Caco-2 (cell line): ENCODE measurements at places on chromosomes 4 and X.
A peak's percentile ranks its signal among the peaks of the same experiment; 100 is the strongest.

DNA sequence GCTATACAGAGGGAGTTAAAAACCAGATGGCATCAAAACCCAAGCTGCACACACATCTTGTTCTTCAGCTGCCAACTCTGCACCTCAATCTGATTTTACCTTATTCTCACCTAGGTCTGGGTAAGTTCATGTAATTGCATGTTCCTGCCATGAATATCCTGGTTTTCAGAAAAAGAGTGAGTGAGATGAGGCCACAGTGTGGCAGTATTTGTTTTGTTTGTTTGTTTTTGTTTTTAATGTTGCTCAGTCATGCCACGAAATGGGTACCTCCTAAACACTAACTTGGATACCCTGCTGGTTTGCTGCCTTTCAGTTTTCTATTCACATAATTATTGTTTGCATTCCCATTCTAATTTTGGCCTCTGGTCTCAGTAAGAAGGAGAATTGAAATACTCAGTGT, 22.5 kb downstream of the TMEM164 start:
- DNase-seq, result no peak

- DNase-seq, result no peak
Measured at GRCh38 chr4:136935305-136935704, 597.0 kb downstream of the PCDH18 start.

DNA sequence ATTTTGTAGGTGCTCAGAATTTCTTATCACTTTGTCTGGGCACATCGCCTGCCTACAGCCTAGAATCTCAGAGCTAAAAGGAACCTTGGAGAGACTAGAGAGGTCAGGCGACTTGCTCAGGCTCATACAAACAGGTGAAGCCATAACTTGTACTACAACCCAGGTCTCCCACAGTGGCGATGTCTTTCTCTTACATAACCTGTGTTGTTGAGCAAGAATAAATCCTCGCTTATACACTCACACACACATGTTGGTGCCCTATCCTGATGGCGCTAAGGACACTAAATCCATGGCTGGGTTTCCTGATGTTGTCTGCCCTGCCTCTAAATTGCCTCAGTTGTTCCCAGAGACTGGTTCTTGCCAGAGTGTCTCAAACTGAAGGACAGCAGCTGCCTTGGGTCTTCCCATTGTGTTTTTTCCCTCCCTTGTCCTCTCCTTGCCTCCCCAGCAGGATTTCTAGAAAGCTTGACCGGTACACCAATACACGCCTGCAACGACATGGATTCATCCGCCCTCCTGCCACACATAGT, 1.6 kb downstream of the TSC22D3 start:
- no peak for DNase-seq

DNA sequence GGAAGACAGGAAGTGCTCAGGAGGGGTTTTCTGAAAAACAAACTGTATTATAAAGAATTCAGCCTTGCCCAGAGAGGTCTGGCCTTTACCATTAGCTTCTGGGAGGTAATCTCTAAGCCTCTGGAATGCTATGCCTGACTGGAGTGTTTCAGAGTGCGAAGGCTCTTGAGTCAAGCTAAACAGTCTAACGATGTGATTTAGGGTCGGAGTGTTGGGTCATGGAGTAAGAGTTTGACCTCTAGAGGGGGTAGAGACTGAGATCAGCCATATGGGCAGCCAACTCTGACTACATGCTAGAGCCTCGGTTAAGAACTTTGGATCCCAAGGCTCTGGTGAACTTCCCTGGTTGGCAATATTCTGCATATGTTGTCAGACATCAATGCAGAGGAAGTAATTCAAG, 15.0 kb downstream of the BOD1L1 start:
- no peak for DNase-seq

DNA sequence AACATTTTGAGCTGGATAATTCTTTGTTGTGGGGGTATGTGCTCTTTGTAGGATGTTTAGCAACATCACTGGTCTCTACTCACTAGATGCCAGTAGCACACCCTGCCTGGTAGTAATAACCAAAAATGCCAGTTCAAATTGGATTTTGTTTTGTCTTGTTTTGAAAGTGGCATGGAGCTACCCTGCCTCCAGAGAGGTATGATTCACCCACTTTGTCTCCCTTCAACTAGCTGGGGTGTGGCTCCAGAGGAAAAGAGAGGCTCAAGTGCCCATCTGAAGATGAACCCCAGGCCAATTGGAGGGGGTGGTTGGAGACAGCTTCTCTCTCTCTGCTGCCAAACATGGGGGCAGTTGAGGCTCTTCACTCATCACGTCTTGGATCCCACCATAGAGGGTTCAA, 34.5 kb downstream of the NIPAL1 start:
- no peak for DNase-seq

DNA sequence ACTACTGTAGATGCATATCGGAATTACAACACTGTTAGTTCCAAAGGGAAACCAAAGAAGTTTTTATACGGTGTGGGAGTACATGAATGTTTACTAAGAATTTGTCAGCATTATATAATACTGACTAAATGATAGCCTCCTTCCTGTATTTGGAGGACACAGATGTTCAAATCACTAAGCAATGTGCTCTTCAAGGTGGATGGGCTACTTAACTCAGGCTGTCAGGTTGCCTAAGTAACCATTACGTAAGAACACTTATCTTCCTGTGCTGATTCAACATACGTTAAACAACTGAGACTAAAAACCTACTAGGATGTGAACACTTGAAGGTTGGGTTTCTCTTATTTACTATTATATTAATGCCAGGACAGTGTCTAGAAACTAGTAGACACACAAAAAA, 81.9 kb upstream of the HPGD start:
- DNase-seq, result peak; percentile 14

DNA sequence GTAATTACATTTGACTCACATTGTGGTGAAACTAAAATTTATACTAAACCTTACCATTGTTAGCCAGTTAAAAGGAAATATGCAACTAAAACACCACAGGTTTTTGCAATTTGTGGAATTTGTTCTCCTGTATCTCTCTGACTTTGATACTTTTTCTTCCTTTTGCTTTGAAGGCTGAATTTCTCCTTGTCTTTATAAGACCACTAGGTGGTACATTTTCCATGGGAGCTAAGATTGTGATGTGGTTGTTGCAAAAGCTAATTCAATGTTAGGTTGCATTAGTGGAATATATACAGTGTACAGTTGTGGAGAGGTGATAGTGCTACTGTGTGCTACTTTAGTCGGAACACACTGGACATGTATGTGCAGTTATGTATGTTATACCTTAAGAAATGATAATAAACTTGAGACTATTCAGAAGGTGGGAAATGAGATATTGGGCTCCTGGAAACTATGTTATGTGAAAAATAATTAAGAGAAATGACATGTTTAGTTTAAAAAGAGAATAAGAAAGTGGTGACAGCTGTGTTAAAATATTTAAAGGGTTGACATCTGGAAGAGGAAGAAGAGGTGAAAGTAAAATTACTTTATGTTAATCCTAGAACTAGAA, 70.3 kb downstream of the ARL9 start:
- no peak for DNase-seq

DNA sequence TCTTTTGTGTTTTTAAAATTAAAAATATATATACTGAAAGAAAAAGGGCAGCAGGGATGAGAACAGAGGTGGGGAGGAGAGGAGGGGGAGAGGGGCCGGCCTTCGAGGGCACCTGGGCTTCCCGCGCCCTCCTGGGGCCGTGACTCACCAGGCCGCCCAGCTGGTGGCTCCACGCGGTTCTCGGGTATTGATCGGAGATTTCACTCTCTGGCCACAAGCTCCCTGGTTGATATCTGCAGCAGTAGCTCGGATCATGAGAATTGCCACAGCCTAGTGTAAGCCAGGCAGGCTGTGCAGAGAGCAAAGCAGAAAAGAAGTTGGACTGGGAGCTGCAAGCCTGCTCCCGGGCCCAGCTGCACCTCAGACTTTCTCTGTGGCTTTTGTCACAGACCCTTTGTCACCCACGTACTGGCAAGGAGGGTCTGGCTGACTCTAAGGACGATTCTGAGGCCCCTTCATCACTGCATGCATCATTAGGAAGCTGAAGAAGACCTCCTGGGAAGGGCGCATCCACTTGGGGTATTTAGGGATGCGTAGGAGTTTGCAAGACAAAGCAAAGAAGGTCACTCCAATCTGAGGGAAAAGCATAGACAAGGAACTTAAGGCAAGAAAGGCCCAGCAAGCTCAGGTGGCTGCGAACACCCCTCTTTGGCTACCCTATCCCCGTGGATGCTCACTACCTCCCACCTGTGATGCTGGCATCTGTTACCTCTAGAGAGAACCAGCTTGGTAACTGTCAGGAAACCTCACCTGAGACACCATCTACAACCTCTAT, 71.7 kb downstream of the CPZ start:
- no peak for DNase-seq

DNA sequence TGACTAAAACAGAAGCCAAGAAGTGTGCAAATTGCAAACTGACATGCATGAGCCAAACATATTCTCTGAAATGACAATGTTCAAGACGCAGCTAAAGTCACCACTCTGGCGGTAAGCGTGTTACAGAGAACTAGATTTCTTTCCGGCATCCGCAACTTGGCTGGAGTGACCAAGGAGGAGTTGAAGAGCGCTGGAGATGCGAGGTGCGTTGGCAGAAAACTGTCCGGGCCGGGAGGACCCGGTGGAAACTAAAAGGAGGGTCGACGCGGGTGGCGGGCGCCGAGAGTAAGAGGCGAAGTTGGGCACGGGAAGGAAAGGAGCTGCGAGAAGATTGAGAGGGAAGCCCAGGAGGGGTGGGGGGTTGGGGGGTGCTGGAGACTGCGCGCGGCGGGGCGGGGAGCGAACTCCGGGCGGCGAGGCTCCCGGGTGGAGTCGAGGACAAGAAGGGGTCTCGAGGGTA, 807 bp downstream of the SEL1L3 start:
- peak; percentile 20 for DNase-seq

- DNase-seq, result no peak
Measured at GRCh38 chr4:7850489-7850888, 89.2 kb downstream of the AFAP1 start.

DNA sequence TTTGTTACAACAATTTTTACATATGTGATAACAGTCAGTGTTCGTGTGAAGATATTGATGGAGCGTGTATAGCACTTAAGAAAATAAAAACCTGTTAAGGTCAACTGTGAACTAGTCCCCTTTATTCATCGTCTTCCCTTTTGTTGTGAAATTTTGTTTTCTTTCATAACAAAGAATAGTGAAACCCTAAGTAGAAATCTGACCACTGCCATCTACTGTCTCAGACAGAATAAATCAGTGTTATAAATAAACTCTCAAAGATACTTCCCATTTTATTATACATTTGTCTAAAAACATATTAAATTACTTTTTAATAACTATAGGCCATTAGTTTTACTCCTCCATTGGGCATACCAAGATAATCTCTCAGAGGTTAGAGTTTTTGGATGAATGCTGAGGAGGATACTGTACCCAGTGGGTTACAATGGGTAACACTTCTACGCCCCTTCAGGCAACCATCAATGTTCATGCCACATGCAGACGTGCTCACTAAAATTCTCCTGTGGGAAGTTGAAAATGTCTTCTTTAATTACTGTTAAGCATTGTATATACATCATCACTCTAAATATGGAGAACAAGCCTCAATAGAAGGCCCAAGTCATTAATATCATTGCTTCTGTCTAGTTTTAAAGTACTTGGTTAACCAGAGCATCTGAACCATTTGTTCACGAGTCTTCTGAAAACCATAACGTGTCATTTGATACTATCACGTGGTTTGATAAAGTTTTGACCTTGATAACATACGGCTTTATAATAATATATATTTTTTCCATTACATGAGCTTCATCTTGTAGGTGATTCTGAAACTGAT, 171.2 kb downstream of the TMA16 start:
- no peak for DNase-seq

- DNase-seq, result no peak
Measured at GRCh38 chr4:86564795-86565194, 29.3 kb upstream of the PTPN13 start.

DNA sequence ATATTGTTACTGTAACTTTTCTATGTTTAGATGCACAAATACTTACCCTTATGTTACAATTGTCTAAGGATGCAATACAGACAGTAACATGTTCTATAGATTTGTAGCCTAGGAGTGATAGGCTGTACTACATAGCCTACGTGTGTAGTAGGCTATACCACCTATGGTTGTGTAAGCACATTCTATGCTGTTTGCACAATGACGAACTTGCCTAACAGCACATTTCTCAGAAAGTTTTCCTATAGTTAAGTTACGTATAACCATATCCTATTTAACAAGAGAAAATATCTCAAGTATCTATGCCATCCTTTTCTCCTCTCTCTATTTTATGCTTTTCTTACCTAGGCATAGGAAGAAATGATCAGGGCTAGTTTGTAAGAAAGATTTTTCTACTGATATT, 710.8 kb upstream of the HTR2C start:
- no peak for DNase-seq

GRCh38 chr4:188811121-188811520, 671.9 kb downstream of the TRIML1 start:
- no peak for DNase-seq

- DNase-seq, result no peak
Measured at GRCh38 chrX:28133763-28134162, 152.5 kb upstream of the DCAF8L1 start.
